NCI-H187 (cell line): ENCODE measurements at places on chromosomes 16 and 17.

DNA sequence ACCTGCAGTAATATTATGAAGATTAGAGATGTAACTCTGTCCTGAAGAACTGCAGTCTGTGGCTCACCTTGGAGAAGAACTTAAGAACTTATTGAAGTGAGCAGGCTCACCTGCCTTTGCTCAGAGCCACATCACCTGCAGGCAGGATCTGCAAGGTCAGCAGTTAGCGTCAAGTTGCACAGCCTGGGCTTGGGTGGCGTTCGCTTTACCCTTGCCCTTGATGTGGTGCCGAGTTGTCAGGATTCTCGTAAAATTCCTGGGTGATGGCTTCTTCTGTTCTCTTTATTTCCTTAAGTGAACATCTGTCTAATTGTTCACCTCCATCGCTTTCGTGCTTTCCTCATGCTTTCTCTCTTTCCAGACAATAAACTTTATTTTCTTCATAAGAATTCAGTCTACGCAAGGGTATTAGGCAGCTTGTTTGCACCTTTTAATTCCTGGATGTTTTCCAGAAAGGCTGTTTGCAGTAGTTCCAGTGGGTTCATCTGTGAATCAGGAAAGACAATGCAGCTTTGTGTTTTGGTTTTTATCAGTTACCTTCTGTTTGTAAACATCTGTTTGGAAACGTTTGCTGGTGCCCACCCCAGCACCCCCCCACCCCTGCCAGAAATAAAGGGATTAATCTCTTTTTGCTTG is 254.3 kb downstream of the WWOX start:
- DNase-seq: no peak

- DNase-seq: no peak
These were observed 183.9 kb upstream of the HSBP1 start for GRCh38 chr16:83623892-83624291.

- DNase-seq: peak; percentile 26
These were observed 2.5 kb upstream of the STARD3 start for GRCh38 chr17:39634384-39634871.

GRCh38 chr16:582614-583331 is 7.1 kb upstream of the RAB40C start:
- DNase-seq: no peak

DNA sequence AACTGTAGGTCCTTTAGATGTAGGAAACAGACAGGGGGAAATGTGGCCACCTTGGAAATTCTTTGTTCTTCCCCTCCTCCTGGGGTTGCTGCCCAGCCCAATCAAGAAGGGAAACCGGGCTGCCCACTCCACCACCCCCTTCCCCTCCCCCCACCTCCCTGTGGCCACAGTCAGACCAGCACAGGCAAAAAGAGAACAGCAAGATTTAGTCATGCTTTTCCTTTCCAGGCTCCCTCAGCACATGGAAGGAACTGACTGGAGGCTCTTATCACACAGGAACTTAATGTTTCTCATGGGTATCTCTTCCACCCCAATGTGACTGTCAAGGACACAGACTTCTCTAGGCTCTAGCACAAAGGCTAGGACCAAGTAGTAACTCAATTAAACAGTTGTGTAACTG is 3.0 kb upstream of the CCL1 start:
- DNase-seq: no peak

GRCh38 chr16:66846266-66846665 is 2.1 kb downstream of the CA7 start:
- DNase-seq: no peak

- DNase-seq: no peak
These were observed 433.3 kb downstream of the CA10 start for GRCh38 chr17:51725185-51725584.

- DNase-seq: no peak
These were observed 306.2 kb downstream of the CEP112 start for GRCh38 chr17:65885541-65886312.

- no peak for DNase-seq
These were observed 81.5 kb upstream of the TNRC6C start for GRCh38 chr17:77877036-77877435.

GRCh38 chr16:81647527-81647926 is 131.6 kb upstream of the PLCG2 start:
- no peak for DNase-seq

GRCh38 chr16:14539631-14540030 is 90.4 kb downstream of the PARN start:
- no peak for DNase-seq

GRCh38 chr17:43016216-43016615 is 6.0 kb downstream of the VAT1 start:
- no peak for DNase-seq

- DNase-seq: no peak
These were observed 117.8 kb downstream of the AATF start for GRCh38 chr17:37066322-37067255.

GRCh38 chr16:73781297-73781696 is 515.3 kb upstream of the PSMD7 start:
- DNase-seq: no peak

DNA sequence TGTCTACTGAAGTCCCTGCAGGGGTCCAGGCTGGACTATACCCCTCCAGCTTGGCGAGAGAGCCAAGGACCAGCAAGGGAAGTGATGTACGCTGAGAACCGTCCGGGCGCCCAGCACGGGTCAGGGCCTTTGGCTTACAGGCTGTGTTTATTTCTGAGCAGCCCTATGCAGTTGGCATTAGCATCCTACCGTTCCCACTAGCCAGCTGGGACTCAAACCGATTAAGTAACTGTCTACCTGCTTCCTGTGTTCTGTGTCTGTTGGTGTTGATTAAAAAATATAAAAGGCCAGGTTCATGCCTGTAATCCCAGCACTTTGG is 73.8 kb downstream of the CMIP start:
- no peak for DNase-seq

DNA sequence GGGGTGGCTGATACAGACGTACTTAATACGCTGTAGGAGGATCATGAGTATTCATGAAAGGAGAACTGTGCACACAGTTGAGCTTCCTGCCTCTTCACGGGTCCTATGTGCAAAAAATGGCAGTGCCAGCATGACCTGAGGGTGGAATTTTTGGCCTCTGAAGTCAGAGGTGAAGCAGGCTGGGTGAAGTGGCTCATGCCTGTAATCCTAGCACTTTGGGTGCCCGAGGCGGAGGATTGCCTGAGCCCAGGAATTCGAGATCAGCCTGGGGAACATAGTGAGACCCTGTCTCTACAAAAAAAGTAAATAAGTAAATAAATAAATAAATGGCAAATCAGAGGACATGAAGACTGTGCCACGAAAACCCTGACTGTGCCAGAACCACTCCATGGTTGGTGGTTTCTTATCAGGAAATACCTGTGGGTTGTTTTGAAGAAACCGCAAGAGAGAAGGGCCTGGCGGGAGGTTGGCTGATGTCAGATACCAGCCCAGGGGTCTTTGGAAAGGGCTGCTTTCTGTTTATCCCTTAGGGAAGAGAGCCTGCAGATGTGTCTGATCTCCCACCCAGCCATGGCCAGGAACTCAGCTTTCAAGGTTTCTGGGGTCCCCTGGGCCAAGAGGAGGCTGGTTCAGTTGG is 3.4 kb downstream of the ASPSCR1 start:
- DNase-seq: no peak

- DNase-seq: no peak
These were observed 2.8 kb upstream of the ROGDI start for GRCh38 chr16:4805231-4805630.

DNA sequence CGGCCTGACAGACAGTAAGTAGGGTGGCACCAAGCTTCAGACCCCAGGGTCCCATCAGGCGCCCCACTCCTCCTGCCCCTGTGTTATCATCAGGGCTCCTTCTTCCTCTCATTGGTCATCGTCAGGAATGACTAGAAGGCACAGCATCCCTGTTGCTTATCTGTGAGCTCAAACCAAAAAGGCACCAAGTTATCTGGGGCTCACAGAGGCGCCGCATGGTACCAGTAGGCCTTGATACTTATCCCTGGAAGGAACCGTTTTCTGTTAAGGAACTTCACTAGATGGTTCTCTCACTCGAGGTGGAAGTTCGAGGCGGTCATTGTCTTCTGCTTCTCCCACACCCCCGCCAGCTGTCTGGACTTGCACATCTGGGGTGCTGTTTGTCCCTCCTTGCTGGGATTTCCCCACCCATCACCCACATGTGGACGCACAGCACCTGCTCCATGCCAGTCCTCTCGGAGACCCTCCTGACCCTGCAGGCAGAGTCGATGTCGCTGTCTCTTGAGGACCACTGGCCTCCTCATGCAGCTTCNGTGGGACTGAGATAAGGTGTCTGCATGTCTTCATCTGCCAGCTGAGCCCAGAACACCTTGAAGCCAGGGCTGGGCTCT is 52.1 kb downstream of the METRNL start:
- no peak for DNase-seq

DNA sequence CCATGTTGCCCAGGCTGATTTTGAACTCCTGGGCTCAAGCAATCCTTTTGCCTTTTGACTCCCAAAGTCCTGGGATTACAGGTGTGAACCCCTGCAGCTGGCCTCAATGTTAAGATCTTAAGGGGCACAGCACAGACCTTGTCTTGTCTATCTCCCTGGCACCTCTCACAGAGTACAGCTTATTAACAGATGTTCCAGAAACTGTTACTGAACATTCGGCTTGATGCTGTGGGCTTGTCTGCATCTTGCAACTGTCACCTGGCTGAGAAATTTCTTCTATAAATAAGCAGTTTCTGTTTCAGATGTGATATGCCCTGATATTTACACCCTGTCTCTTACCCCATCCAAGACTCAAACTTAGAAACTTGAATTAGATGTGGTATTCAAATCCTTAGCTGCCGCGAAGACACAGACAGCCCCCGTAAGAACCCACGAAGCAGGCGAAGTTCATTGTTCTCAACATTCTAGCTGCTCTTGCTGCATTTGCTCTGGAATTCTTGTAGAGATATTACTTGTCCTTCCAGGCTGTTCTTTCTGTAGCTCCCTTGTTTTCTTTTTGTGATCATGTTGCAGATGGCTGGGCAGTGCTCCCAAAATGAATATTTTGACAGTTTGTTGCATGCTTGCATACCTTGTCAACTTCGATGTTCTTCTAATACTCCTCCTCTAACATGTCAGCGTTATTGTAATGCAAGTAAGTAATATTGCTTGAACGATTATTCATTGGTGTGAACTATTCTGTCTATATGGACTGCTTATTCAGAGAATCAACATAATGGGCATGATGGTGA is at the start of gene TNFRSF17:
TNFRSF17 (plus strand) TSS at position 450 of the 791 bp plus-strand sequence; CDS start at position 565, 115 bp downstream.
- no peak for DNase-seq

DNA sequence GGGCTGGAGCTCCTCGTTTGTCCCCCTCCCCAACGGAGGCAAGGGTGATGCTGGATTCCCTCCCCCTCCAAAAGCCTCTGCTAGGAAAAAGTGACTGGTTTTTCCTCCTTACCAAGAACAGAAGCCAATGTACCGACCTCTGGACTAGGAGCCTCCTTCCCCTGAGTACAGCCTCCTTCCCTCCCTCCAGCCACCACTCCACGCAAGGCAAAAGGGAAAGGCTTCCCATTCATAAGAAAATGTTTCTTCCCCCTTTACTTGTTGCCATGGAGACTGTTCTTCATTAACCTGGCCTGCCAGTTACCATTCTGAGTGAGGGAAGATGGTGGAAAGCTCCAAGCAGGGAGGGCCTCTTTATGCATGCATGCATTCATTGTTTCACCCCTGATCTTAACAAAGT is 4.3 kb upstream of the PIMREG start:
- no peak for DNase-seq

GRCh38 chr17:73990290-73990689 is 213.2 kb upstream of the RPL38 start:
- no peak for DNase-seq

DNA sequence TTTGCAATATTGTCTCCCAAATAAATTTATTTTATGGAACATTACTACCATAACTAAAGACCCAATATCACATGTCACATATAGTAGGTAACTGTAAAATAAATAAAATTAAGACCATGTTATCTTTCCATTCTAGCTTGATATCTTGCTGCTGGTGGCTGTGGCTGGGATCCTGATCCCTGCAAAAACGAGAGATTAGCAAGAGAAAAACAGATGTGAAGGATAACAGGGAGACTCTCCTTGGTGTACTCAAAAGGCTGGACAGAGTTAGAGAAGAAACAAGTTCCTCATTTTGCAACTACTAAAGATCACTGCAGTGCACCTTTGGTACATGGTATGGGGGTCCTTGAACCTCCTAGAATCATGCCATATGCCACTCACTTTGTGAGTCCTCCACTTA is 49.7 kb downstream of the ARHGAP27 start:
- DNase-seq: no peak

GRCh38 chr16:12020009-12020408 is 43.5 kb downstream of the SNX29 start:
- DNase-seq: no peak

DNA sequence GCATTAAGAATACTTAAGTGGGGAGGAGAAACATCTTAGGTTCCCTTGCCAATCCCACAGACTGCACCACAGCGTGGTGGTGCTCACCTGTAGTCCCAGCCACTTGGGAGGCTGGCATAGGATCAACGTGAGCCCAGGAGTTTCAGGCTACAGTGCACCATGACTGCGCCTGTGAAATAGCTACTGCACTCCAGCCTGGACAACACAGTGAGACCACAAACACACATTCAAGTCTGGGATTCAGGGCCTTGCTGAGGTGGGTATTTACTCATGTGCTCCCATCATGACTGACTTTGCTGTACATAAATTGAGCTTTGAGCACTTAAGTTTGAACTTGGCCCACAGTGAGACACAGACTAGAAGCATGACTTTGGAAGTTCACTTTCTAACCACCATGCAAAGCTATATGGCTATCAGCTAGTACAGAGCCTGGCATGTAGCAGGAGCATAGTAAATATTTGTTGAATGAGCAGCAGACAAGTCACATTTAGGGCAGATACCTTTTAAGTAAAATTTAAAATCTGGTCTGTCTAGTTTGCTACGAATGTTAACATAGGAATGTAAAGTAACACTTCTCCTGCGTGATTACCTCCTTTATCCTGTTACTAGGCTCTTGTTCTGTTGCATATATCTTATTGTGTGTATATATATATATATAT is 33.5 kb downstream of the CEP95 start:
- no peak for DNase-seq

- peak; percentile 3 for DNase-seq
These were observed 689.5 kb upstream of the RBFOX1 start for GRCh38 chr16:6643080-6643686.

DNA sequence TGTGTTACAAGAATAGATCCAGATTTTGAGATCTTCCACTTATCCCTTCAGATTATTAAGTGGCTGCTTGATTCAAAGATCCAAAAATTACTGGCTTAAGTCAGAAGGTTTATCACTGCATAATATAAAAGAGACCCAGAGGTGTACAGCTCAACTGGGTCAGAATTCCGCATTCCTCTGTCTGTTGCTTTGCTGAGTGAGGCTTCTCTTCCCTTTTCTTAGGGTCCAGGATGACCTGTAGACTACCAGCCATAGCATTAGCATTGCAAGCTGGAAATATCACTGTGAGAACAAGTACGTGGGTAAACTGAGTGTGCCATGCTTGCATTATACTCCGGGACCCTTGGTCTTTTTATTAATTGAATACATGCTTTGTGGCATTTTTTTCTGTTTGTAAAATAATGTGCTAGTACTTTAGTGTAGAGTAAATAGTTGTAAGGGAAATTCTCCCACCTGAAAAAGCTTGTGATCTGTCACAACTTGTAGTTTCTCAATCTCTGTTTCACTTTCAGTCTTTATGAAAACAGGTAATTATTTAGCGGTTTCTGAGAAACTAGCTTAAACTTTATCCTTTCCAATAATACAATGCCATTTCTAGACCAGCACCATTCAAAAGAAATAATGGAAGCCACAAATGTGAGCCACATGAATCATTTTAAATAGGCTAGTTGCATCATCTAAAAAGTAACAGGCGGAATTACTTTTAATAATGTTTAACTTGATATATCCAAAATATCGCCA is 61.6 kb downstream of the TNRC6C start:
- DNase-seq: no peak
